T-helper 17 cell (primary cell): ENCODE measurements at places on chromosomes 16 and 17. TPM values are rescaled to one million over a fixed set of nuclear protein-coding genes. Genes with fewer than 3 reads are reported as not detected.

CCL5 gene
- 202 TPM for total RNA-seq

SPN gene
- 122 TPM for total RNA-seq

GRCh38 chr17:45156242-45156641 lies 5.4 kb upstream of the HEXIM2 start:
- no peak overlapping the region for H3K4me3 ChIP-seq
- peaks cover 23% of the 10 kb centered on the region for H3K4me1 ChIP-seq
- peaks cover under 1% of the 10 kb centered on the region for H3K36me3 ChIP-seq
- H3K27me3 ChIP-seq, result no peaks in the 10 kb centered on the region

- no peaks in the 10 kb centered on the region for H3K4me1 ChIP-seq
- no peaks in the 10 kb centered on the region for H3K36me3 ChIP-seq
- no peak for DNase-seq
- peak overlapping the region; percentile 65 for H3K27ac ChIP-seq
- peak overlapping the region; percentile 41 for H3K4me3 ChIP-seq
Observed at GRCh38 chr16:9033125-9033830, 58.2 kb upstream of the HAPSTR1 start.

MYOCD gene
- total RNA-seq, result not detected

TBL3 gene
- total RNA-seq, result 20.8 TPM

GRCh38 chr17:45013021-45013997 lies 38.1 kb downstream of the DCAKD start:
- peaks cover 41% of the 10 kb centered on the region for H3K27me3 ChIP-seq
- H3K27ac ChIP-seq, result no peak overlapping the region
- no peak for DNase-seq
- H3K4me3 ChIP-seq, result no peak overlapping the region
- H3K4me1 ChIP-seq, result peaks cover 4% of the 10 kb centered on the region

DNA sequence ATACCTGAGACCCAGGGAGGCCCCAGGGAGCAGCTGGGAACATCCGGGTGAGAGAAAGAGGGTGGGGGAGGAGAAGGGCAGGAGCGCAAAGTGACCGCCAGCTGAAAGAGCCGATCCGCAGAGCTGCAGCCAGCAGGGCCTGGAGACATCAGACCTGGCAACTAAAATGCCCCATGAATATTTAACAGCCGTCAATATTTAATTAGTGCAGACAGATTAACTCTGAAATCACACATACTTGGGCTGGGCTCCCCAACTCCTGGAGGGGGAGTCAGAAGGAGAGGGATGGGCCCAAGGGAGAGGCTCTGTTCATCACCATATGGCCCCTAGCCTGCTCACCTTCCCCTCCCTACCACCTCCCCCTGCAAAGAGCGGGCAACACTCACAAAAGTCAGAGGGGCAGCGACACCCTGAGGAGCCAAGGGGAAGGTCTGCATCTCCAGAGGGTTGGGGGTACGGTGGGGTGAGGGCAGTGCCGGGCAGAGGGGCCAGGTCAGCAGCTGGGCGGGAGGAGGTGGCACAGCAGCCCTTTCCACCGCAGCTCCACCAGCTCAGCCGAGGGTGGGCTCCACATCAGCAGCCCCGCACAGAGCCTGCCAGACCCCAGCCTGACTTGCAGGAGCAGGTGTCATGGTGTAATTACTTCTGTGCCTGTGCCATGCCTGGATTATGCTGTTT lies 61.9 kb upstream of the CCL1 start:
- no peak overlapping the region for H3K27ac ChIP-seq
- H3K4me3 ChIP-seq, result no peak overlapping the region
- no peak for DNase-seq
- H3K4me1 ChIP-seq, result peaks cover 4% of the 10 kb centered on the region
- H3K27me3 ChIP-seq, result peaks cover 70% of the 10 kb centered on the region

GRCh38 chr16:35752012-35752772 lies 2292.8 kb downstream of the TP53TG3F start:
- H3K27me3 ChIP-seq, result no peaks in the 10 kb centered on the region
- no peak overlapping the region for H3K4me3 ChIP-seq
- H3K27ac ChIP-seq, result no peak overlapping the region
- no peak for DNase-seq

GRCh38 chr17:38400286-38400685 lies 28.0 kb upstream of the ARHGAP23 start:
- peaks cover 7% of the 10 kb centered on the region for H3K4me1 ChIP-seq
- H3K4me3 ChIP-seq, result no peak overlapping the region
- H3K27me3 ChIP-seq, result no peaks in the 10 kb centered on the region
- peaks cover 19% of the 10 kb centered on the region for H3K36me3 ChIP-seq
- H3K27ac ChIP-seq, result no peak overlapping the region

- H3K27ac ChIP-seq, result peak overlapping the region; percentile 89
- no peaks in the 10 kb centered on the region for H3K36me3 ChIP-seq
- H3K27me3 ChIP-seq, result peaks cover 23% of the 10 kb centered on the region
- H3K4me1 ChIP-seq, result peaks cover 10% of the 10 kb centered on the region
Observed at GRCh38 chr17:58666858-58667267, 25.0 kb downstream of the TEX14 start.
